Right forelimb (tissue), 1 donor: ENCODE measurements at places on chromosomes 4 and X.

GRCh38 chr4:26035921-26036320, 121.9 kb downstream of the SMIM20 start:
- DNase-seq = no peak

DNA sequence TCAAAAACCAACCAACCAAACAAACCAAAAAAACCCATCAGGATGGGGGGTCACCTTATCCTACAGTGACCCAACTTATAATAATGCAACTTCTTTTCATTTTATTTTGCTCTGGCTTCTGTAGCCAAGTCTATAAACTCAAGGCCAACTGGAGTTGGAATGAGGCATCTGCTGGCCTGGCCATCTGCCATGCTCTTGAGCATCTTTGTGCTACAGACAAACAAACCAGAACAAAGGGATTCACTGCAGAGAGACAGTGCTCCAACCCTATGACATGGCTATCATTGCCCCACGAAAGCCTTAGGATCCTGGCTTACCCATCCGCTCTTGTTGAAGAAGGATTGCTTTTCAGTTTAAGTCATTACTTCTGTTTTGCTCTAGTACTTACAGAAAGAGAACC, 49.2 kb upstream of the SCRG1 start:
- DNase-seq = peak; percentile 56

- DNase-seq = no peak
Observed at GRCh38 chrX:140022482-140022881, 57.2 kb upstream of the CXorf66 start.

DNA sequence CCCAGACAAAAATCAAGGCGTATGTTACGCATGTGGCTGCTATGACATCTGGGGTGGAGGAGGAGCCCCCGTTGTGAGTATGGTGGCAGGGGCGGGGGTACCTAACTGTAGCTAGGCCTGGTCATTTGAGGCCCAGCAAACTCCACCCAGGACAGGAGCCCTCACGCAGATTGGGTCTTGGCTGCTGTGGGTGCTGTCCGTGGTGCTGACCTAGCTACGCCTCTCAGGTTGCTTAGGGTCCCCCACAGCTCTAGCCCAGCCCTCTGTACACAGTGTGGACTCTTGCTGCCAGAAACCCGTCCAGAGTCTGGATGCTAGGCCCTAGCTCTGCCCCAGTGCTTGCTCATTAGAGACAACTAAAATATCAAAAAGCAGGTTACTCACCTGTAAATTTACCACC, 146.7 kb upstream of the PSAPL1 start:
- peak; percentile 73 for DNase-seq

GRCh38 chrX:9539605-9540387, 74.9 kb downstream of the TBL1X start:
- DNase-seq = no peak

DNA sequence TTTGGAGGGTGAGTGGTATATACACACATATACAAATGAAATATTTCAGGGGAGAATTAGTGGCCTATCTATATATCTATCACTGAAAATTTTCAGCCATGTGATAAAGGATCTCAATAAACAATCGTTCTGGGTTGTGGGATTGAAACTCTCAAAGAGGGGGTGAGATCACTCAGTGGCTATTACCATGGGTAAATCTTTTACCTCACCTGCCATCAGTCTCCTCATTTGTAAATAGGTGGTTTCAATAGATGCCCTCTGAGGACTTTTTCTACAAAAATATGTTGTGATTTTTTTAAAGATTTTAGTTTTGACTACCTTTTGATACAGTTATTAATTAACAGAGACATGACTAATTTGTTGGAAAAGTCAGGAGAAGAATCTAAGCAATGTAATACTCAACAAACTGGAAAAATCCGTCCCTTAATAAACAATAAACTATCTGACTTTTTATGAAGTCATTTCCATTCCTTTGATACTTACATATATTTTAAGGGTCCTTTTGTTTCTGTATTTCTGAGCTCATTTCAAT, 192.8 kb downstream of the MAD2L1 start:
- no peak for DNase-seq
